ENCODE measurements at places on chromosomes 4 and X.

- no peak for DNase-seq
Observed at GRCh38 chrX:19628011-19628575, 112.8 kb upstream of the MAP3K15 start.

DNA sequence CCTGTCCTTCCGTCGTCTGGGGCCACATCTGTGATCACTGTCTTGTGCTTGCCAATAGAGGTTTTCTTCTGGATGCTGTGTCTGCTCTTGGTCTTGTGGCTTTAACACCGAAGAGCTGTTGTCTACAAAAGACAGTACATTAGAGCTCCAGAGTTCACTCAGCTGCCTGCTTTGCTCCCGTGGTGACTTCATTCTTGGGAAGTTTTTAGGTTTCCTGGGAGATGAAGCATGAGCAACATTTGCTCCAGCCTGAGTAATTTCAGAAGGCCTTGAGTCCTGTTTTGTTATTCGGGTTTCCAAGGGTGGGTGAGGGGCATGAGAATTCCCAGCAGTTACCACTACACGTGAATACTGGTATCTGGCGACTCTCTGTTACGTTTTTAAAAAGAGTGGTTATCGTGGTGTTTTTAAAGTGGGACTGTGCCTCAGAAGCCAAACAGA lies 189.2 kb downstream of the SHROOM3 start:
- DNase-seq: no peak

GRCh38 chr4:7217039-7217438 lies 24.7 kb downstream of the SORCS2 start:
- DNase-seq: no peak

DNA sequence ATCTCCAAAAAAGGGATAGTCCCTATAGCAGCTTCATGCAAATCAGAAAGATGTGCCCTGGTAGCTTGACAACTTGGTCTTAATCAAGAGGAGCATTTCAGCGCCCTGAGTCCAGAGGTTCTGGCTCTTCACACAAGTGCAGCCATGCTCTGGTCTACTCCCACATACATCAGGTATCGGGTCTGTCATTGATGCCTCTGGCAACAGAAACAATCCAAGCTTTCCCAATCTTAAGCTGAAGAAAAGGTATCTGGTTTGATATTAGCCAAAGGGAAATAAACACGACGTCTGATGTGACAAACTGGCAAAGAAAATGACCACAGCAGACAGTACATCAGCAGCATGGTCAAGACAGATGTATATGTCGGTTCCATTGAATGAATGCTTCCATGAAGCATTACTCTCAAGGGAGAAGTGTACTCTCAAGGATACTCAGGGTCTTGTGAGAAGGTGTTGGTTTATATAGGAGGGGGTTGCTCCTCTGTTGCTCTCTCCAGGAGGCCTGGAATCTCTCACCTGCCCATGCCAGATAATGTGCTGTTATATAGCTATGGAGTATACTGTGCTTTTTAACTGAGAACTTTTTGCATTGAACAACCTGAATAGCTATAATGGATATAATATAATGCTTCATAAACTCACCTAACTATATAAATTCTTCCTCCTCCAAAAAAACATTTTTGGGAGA lies 879.6 kb upstream of the PCDH10 start:
- DNase-seq: no peak

GRCh38 chr4:110347805-110348204 lies 128.2 kb upstream of the ENPEP start:
- no peak for DNase-seq

DNA sequence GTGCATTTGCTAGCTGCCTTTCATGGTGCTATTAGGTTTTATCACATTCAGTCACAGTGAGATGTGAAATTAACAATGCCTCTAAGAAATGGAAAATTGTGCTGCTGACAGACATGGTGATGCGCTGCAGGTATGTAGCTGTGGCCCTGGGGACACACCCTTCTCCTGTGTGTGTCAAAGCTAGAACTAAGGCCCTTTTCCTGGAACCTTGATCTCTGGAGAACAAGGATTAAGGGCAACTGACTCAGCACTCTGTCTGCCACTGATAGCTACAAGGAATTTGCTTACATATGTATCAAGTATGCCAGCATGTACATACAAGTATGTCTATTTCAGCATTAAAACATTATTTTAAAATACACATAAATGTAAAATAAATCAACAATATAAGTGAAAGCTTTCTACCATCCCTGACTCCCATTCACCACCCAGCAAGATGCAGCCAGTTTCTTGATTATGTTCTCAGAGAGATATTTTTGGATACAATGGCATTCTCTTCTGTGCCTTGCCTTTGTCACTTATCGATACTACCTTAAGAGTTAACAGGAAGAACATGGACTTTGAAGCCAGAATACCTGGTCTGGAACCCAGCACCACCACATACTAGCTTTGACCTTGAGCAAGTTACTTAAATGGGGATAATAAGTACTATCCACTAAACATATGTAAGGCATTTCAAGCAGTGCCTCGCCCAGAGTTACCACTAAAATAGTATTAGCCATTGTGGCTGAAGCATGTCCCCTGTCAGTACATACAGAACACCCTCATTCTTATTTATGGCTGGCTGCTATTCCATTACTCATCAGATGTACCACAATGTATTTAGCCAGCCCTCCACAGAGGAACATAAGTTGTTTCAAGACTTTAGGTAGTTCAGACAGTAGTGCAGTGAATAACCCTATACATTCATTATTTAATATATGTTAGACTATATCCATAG lies 68.5 kb downstream of the NPNT start:
- DNase-seq: no peak

All from stimulated activated CD8-positive, alpha-beta memory T cell treated with anti-CD3 and anti-CD28 coated beads, Interleukin-7, amount 100 ng/mL, for 1 hour (primary cell).